ELF-1 (cell line): ENCODE measurements at places on chromosomes 1 and 21.

GRCh38 chr1:91850708-91851107 lies 35.2 kb downstream of the TGFBR3 start:
- DNase-seq = no peak

DNA sequence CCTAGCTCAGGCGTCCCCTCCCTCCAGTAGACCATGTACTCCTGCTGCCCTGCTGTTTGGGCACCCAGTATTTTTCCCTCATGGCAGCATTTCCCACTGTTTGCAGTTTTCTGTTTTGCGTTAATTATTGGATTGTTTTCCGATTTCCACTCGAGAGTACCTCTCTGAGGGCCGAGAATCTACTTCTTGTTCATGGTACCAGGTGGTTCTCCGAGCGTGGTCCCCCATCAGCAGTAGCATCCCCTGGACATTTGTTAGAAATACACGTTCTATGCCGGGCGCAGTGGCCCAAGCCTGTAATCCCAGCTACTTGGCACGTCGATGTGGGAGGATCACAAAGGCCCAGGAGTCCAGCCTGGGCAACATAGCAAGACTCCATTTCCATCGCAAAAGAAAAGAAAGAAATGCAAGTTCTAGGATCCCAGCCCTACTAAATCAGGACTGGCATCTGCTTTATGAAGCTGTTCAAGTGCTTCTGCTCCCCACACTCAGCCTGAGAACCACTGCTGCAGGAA lies 690 bp downstream of the RRP1 start:
- no peak for DNase-seq

DNA sequence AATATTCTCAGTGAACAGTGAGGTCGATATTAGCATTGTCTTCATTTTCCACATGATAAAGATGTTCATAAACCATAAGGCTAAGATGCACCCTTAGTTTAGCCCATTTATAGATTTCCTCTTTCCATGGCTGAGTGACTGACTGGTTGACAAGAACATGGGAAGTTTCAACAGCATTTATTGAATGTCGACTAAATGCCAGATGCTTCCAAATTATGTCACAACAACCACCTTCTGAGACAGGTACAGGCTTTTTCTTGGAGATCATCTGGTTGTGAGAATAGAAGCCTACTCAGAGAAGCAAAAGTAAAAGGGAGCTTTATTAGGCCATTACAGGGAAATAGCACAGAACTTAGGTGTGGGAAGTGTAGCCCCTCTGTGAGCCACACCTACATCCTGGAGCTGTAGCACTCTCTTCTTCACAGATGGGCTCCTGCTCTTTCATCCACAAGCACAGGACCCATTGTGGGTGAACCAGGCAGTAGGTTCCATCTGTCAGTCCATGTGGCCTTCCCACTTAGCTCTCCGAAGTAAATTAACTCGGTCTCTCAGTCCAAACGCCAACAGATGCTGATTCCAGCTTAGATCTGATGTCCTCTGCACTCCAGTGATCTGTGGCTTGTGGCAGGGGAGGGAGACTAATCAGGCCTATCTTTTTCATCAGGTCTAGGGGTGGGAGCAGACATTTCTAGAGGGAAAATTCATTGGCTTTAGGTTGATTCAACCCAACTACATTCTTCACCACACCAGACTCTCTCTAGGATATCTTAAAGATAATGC lies 14.3 kb downstream of the ATP2B4 start:
- no peak for DNase-seq

- DNase-seq = no peak
These were observed 49.9 kb downstream of the CHRM3 start for GRCh38 chr1:239436286-239436685.

GRCh38 chr1:75273110-75273509 lies 138.9 kb downstream of the LHX8 start:
- no peak for DNase-seq

- no peak for DNase-seq
These were observed 618.2 kb upstream of the CAMK1G start for GRCh38 chr1:208965351-208965750.

DNA sequence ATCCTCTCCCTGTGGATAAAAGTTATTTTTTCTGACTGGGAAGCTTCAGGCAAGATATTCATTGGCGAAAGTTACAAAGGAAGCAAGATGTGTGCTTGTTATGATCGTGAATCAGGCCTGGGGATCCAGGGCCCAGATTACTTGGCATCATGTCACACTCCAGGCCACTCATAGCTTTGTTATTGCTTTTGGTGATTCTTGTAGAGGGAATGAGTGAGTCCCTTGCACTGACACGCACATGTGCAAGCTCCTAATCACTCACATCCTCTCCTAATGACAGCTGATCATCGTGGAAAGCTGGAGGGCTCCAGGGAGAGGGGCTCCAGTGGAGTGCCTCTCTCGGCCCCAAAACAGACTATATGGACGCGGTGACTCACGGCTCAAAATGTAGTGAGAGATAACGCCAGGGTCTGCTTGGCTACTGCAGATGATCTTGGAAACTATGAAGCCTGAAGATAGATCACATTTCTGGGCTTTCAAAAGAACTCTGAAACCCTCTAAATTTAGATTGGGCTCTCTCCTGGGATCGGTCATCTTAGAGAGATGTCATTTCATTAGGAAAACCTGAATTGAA lies 481.1 kb upstream of the USP24 start:
- no peak for DNase-seq

DNA sequence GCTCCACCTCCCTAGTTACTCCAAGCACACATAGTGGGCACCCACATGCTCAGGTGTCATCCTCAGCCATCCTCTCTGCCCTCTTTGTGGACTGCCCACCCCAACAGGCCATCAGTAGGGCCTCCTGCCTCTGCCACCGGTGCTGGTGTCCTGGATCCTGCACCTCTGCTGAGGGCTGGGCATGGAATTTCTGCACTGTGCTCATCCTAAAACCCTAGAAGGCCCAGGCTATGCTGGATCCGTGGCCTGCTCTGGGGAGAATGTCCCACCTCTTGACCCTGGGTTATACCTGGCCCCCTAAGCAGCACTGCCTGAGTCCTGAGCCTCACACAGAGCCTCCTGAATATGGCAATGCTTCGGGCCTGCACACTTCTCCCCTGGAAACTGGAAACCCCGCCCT lies 318.3 kb downstream of the MATN1 start:
- DNase-seq = no peak

GRCh38 chr1:157090196-157090647 lies 9.4 kb downstream of the ETV3L start:
- DNase-seq = peak; percentile 92

DNA sequence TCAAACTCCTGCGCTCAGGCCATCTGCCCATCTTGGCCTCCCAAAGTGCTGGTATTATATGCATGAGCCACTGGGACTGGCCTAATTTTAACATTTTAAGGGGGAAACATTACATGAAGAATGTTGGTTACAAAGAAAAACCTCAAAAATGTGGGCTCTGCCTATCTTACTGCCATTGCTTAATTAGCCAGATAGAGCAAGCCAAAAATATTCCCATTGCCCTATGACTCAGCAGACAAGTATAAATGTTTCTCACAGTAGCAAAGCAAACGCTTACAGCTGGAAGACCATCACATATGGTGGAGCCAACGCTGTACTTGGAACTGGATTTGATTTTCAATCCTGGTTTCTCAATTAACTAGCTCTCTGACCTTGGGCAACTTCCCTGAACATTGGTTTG lies 502.0 kb downstream of the SMYD3 start:
- DNase-seq = no peak

- DNase-seq = no peak
These were observed 54.2 kb downstream of the IGSF5 start for GRCh38 chr21:39799178-39799577.

DNA sequence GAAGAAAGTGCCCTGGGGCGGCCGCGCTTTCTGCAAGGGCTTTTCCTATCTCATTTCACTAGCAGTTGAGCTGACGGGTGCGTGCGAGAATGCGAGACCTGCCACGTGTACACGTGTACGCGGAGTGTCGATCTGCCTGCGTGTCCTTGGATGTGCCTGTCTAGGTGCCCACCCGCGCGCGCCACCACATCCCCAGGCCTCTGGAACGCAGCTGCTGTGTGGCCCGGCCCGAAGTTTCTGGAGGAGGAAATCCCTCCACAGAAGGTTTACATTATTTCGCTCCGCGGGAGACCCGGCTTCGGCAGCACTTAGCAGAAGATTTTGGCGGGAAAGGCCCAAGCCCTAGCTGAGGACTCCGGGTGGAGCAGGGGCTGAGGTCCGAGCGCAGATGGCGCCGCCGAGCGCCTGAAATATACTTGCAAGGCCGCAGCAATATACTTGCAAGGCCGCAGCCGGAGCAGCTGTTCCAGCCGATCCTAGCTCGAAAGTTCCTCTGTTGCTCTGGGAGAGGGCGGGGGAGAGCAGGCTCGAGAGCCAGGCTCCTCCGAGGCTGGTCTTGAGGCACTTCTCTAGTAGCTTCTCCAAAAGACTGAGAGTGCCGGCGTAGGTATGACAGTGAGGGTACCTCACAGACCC lies 3.9 kb downstream of the TBX15 start:
- DNase-seq = peak; percentile 83

DNA sequence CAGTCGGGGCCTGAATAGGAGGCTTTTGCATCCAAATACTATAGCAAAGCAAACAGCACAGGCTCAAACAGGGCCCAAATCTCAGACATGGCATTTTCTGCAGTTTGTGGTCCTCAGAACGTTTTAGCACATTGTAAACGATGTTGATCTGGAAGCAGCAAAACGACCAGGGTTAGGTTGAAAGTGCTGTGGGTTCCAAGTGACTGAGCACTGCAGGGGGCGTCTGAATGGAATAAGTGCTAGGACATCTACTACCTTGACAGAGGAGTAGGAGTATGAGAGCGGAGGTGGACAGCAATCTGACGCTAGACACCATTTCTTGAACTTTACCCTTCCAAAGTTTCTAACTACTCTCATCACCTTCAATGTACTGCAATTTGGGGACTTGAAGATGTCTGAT lies 214.9 kb downstream of the BARHL2 start:
- peak; percentile 19 for DNase-seq

GRCh38 chr1:111535256-111536191 lies 32.1 kb upstream of the ADORA3 start:
- no peak for DNase-seq

DNA sequence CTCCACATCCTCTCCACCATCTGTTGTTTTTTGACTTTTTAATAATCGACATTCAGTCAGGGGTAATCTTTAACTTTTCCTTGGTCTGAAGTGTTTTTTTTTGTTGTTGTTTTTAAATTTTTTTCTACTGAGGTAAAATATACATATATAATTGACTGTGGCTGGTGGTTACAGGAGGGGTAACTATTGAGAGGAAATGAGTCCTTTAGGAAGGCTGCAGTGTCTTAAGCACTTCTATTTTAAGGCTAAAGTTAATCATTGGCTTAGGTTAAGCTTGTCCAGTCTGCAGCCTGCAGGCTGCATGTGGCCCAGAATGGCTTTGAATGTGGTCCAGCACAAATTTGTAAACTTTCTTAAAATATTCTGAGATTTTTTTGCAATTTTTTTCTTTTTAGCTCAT lies 172.5 kb downstream of the CTH start:
- no peak for DNase-seq
